ENCODE measurements at places on chromosomes 6 and 20.

DNA sequence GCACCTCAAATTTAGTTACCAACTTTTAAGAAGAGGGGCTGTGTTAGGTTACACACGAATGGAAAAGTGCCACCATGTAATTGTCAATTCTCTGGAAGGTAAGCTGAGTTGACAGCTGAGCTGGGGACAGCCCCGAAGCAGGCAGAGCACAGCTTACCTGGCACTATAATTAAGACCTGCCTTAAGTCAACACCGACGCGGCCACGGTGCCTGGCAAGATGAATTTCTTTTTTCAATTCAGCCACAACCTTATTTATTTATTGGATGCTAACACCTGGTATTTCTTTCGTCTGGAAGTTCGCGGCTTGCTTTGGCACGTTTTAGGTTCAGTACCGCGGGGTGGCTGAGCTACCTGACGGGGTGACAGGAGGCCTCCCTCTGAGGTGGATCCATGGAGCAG, 40.6 kb upstream of the NFATC2 start:
- no peak for DNase-seq

- no peak for DNase-seq
Measured at GRCh38 chr6:127462376-127462775, 3.2 kb upstream of the KIAA0408 start.

GRCh38 chr6:34731393-34732060, 25.8 kb upstream of the SNRPC start:
- DNase-seq, result no peak

GRCh38 chr6:13431861-13432465, 55.4 kb downstream of the GFOD1 start:
- DNase-seq, result no peak

DNA sequence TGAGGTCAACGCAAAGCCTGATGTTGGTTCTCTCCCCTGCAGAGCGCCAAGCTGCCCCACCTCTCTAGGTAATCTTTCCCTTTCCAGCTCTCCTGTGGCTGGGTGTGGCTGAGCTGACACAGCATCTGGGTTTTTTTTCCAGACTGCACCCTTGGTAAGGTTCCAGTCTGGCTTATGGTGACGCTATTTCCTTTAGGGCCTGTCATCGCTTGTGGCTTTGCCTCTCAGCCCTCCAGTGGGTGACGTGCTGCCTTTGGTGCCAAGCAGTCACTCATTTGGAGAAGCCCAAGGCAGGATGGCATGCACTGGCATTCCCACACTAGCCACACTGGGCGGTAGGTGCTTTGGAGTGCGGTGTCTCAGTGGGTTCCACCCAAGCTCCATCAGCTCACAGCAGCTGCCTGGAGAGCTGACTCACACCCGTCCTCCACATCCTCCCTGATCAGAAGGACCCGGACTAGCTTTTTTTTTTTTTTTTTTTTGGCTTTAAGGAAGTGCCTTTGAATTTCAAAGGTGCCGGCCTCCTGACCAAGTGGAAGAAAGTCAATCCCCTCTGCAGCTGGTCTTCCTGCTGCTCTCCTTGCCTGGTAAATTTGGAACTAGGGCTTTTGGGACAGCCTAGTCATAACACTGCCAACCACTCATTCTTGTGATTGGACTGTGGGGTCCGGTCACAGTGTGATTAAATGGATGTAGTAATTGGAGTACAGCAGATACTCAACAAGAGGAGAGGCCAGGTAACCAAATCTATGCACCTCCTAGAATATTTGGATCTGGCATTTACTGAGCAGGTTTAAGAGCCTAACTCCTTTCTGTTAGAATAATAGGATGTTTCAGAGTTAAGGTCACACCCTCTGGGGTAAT, 153.6 kb downstream of the CD83 start:
- peak; percentile 36 for DNase-seq

Data from stimulated activated naive B cell treated with anti-CD40 and anti-IgM and Interleukin-4, amounts not matched to agents 10 μg/mL and 1 μg/mL and 100 μg/mL, for 72 hours (primary cell).